ENCODE measurements at places on chromosomes 13 and 19.
A peak's percentile ranks its signal among the peaks of the same experiment; 100 is the strongest.

- peak; percentile 99 for DNase-seq
These were observed at the start of gene RFX2 for GRCh38 chr19:6110360-6110977. Gene RFX2 (minus strand): TSS chr19:6110500. CDS start chr19:6047496, 63,004 bp downstream.

- no peak for DNase-seq
These were observed 203.5 kb upstream of the UBL3 start for GRCh38 chr13:30053939-30054338.

- no peak for DNase-seq
These were observed 3.7 kb downstream of the ATP13A1 start for GRCh38 chr19:19659646-19660245.

DNA sequence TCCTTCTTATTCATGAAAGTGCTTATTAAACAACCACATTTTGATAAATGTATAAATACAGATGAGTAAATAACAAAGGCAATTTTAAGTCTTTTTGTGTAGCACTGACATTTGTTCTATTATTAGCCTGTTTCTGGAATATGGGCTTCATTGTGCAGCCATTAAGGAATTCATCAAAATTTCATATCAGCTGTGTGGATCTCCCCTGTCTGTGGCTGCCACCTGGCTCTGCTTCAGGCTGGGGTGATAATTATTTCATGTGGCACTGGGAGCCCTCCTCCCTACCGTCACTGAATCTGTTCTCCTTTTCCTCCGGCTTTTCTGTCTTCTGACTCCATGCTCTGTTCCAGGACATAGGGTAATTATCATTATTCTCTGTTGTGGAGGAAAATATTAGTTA, 57.1 kb downstream of the LMO7 start:
- DNase-seq: no peak

DNA sequence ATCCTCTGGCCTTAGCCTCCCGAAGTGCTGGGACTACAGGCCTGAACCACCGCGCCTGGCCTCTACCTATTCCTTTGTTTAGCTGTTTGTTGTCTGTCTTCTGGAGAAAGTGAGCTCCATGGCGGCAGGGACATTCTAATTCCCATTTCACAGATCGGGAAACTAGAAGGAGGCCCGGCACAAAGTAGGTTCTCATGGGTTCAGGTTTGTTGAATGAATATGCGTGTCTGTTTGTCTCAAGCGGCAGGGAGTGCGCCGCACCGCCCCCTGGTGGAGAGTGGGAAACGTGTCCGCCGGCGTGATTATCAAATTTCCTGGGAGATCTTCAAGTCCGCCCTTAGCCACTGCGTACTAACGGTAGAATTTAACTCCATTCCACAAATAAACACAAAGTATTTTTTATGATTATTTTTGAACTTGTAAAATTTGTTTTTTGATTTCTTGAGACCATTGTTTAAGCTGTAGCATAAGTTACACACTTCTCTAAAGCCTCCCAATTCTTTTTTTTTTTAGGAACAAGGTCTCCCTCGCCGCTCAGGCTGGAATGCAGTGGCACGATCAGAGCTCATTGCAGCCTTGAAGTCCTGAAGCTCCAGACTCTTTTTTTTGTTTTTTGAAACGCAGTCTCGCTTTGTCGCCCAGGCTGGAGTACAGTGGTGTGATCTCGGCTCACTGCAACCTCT, 8.9 kb upstream of the CCDC9 start:
- DNase-seq: peak; percentile 71

DNA sequence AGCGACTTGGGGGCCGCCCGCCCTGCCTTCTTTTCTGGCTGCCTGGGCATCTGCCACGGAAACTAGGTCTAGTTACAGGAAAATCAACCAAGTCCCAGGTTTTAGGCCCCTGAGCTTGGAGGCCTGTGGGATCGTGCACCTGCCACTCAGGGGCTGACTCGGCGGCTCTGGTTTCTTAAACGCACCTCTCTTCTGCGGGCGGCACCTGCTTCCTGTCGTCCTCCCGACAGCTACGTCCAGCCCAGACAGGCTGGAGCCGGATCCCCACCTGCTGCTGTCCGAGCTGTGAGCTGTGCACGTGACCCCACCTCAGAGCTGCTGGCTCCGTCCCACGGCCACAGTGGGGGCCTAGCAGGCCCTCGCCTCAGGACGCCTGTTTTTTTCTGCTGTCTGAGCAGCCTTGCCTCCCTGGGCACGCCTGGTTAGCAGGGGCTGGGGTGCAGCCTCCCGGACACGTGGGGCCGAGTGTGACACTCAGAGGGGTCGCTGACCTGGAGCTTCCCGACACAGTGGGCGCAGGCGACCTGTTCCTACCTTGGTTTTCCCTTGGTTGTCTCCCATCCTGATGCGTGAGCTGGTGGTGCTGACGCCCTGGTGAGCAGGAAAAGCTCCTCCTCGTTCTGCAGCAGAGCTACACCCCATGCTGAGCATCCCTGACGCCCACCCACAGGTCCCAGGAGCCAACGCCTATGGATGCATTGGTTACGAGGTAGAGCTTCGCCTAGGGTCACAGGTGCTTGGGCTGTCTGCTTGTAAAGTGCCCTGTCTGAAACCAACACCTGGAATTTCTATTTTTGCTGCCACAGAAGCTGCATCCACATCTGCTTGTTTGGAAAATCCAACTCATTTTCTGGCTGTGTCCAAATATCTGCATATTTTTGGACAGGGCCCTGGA, 17.5 kb downstream of the TMEM255B start:
- no peak for DNase-seq

DNA sequence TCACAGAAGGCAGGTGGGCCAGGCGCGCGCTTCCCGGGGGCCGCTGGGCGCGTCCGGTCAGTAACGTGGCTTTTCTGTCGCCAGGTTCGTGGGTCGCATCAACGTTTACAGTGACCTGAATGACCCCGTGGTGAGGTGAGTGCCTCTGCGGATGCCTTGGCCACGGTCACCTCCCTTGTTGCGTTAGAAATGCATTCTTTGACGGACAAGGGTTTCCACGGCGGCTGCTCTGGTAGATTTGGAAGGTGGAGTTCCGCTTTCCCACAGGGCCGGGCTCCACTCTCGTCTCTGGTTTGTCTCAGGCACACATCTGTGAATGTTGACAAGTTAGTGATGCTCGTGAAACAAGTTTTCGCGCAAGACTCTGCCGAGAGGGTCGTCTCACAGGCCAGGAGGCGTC, 130.0 kb downstream of the ATP11A start:
- no peak for DNase-seq

GRCh38 chr13:76813891-76814290, 72.3 kb downstream of the KCTD12 start:
- DNase-seq: no peak

- peak; percentile 41 for DNase-seq
These were observed 25.2 kb downstream of the DGKH start for GRCh38 chr13:42073683-42074082.

- DNase-seq: no peak
These were observed 9.3 kb downstream of the SLC7A10 start for GRCh38 chr19:33216198-33216830.

- DNase-seq: peak; percentile 68
These were observed 38.7 kb upstream of the POMP start for GRCh38 chr13:28620011-28620830.

DNA sequence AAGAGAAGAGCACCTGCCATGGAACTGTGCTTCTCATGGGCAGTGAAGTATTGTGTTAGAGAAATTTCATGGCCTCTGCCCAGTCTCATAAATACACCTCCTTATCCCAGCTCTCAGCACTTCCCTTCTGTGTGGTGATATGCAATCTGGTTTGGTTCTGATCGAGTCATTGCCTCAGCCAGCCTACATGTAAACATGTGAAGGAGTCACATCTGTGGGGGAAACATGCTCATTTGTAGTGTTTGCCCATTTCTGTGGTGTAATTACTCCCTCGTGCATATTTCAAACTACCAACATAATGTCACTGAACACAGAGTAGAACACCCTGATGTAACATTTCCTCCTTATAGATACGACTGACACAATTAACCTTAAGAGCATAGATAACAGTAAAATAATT, 183.0 kb downstream of the DCT start:
- no peak for DNase-seq

DNA sequence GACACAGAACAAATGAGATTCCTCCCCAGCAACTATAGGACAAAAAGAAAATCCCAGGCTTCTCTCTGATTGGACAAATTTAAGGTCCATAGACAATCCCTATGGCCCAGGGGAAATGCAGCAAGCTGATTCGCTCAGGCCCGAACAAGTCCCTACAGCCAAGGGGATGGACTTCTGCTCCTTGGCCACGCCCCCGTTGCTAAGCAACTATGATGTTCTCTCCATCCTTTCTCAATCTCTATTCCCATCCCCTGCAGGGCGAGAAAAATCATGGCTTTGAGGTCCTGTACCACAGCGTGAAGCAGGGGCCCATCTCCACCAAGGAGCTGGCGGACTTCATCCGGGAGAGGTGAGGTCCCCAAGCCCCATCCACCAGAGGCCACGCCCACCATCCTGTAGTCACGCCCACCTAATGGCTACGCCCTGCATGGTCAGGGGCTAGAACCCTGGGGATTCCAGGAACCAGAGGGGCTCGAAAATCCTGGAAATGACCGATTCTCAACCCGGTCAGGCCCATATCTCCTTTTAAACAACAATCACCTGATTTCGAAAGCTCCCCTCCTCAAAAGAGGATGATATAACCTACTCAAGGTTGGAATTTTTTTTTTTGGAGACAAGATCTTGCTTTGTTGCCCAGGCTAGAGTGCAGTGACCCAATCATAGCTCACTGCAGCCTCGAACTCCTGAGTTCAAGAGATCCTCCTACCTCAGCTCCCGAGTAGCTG, 11.4 kb downstream of the FCHO1 start:
- DNase-seq: peak; percentile 61

DNA sequence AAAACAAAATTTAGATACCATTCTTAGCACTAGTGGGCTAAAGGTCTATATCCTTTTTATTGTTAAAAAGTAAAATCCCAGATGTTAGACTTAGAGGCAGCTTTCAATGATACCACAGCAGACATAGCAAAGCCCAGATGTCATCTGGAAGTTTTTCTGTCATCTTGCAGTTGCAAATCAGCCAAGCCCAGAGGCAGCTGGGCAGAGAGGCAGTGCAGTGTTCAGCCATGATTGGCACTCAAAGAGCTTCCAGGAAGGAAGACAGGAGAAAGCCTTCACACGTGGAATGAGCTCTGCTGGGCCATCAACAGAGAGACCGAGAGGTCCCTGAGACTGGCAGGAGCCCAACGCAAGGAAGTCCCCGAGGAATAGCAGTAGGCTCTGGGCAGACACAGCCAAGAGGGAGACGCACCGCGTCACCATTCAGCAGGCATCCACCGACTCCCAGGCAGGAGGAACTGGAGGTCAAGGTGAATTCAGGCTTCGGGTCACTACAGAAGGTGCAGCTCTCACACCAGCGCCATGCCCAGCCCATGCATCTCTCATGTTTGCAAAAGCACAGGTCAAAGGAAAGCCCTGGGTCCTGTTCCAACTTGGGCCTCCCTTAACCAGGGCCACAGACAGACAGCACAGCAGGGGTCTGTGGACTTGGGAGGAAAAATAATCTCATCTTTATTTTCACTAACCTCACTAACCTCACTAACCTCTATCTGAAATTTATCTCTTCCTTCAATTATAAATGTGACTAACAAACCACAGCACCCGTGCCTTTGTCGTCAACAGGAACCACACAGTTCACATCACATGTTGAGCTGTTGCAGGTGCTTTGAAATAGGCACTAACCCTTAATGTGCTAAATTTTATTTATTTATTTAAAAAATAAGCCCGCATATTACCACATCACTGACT, 54.9 kb downstream of the TUBGCP3 start:
- no peak for DNase-seq

DNA sequence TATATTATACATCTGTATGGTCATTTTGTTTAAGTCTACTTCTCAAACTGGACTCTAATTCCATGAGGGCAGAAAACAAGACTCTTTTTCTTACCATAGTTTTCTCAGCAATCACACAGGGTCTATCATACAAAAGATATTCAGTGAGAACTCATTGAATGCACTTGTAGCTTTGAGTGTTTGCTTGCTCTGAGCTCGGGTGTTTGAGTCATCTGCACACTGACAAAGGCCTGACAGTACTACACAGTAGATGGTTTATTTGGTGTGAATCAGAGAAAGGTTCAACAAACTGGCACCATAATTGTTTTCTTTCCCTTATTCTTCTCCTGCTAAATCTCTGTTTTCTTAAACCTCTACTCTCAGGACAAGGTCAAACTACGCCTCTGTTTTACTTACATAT, 586.4 kb downstream of the LMO7 start:
- DNase-seq: no peak

DNA sequence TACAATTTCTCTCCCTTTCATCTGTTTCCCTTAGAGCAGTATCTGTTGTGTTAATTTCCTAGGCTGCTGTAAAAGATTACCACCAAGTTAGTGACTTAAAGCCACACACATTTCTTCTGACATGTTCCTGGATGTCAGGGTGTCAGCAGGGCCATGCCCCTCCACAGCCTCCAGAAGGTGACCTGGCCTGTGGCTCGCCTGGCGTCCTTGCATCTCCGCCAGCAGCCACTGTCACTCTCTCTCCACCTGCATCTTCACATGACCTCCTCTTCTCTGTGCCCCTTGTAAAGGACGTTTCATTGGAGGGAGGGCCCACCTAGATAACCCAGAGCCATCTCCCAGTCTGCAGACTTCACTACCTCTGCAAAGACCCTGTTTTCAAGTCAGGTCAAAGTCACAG, 61.3 kb downstream of the SLC7A9 start:
- no peak for DNase-seq

DNA sequence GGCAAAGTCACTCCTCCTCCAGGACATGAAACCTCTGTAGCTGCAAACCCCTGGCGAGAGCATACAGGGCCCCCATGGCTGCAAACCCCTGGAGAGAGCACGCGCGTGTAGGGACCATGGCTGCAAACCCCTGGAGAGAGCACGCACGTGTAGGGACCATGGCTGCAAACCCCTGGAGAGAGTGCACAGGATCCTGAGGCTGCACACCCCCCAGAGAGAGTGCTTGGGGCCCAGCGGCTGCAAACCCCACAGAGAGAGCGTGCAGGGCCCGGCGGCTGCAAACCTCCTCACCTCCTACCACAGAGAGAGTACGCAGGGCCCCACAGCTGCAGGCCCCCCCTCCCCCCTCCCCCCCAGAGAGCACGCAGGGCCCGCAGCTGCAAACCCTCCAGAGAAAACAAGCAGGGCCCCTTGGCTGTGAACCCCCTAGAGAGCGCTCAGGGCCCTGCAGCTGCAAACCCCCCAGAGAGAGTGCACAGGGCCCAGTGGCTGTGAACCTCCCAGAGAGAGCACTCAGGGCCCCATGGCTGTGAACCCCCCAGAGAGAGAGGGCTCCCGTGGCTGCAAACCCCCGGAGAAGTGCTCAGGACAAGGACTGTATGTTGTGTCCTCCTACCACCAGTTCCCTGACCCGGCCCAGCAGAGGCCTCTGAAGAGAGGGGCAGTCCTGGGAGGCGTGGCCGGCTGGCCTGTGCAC, 7.3 kb downstream of the ADPRHL1 start:
- no peak for DNase-seq
